ENCODE measurements at places on chromosomes 5 and 9.

- DNase-seq = no peak
These were observed 15.6 kb downstream of the CIZ1 start for GRCh38 chr9:128175726-128176125.

GRCh38 chr9:99357575-99357974 is 135.5 kb downstream of the SEC61B start:
- DNase-seq = peak; percentile 97

- no peak for DNase-seq
These were observed 813.8 kb upstream of the DMAC1 start for GRCh38 chr9:8613346-8613825.

GRCh38 chr5:33857037-33857436 is 34.8 kb downstream of the ADAMTS12 start:
- DNase-seq = no peak

DNA sequence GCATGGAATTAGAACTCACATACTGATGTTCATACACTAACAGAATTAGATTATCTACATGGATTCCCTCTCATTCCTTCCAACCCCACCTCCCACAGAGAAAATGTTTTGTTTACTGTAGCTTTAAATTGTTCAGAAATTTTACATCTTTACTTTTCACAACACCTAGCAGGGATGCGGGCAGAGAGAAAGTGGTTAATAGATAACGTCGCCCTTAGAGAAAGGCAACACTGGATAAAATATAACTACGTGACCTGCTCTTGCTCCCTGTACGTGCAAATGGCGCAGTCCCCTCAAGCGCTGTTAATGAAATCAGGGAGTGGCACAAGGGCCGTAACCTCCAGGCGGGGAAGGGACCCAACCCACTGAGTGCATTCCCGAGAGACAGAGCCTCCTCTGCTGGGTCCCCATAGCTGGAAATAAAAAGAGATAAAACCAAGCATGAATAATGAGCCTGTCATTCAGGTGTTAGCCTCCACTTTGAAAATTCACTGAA is 125.3 kb upstream of the DAPK1 start:
- DNase-seq = no peak

DNA sequence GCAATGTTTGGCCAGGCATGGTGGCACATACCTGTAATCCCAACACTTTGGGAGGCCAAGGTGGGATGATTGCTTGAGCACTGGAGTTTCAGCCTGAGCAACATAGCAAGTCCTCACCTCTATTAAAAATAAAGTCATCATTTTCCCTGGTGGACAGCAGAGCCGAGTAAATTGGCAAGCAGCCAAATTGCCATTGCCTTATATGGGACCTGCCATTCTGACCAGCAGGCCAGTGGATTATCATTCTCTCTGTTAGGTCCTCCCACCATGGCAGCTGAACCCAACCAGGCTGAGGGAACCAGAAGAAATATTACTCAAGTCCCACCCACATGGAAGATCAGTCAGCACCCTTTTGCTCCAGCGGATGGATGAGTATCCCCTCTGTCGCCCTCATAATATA is 1829.9 kb downstream of the EFNA5 start:
- no peak for DNase-seq

- no peak for DNase-seq
These were observed 2.4 kb downstream of the CKMT2 start for GRCh38 chr5:81235287-81236072.

DNA sequence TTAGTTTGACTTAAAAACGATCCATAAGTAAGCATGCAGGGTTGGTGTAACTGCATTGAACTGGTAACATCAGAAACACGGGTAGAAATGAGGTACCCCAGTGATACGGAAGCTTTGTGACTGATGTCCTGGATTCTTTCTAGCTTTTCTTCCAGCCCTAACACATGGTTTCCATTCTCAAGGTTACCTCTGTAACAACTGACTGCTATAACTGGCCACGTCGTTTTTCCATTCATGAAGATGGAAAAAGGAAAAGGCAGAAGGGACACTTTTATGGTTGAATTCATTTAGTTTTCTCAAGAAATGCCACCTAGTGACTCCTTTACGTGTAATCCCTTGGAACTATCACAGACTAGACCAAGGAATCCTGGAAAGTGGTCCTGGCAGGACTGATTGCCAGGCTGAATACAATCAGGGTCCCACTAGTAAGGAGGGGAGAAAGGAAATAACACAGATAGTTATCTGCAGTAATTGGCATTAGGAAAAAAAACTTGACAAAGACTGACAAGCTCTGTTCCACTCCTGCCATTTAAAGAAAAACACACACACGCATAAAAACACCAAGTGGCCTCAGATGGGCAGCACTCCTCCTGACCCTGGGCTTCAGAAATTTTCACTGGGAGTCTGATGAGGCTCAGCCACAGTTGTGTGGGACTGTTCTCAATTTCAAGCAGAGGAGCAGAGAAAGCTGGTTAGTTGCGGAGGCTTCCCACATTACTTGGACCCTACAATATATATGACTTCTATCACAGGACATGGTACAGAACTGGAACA is 77.5 kb upstream of the ZNF169 start:
- no peak for DNase-seq

DNA sequence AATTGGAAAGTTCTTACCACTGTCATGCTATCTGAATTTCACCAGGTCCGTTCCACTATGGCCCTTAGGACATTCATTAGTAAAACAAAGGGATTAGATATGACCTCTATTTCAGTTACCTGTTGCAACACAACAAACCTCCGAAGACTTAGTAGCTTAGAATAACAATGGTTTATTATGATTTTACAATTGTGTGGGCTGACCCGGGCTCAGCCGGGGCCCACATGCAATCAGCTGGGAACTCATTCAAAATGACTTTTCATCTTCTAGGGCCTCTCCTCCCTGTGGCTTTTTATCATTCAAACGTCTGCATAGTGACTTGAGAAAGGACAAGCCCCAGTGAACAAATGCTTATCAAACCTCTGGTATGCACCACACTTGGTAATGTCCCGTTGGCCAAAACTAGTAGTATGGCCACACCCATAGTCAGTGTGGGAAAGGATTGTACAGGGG is 2.3 kb upstream of the FBXW11 start:
- no peak for DNase-seq

GRCh38 chr9:107874591-107875369 is 385.2 kb upstream of the KLF4 start:
- peak; percentile 60 for DNase-seq

- DNase-seq = no peak
These were observed 66.0 kb upstream of the PITX1 start for GRCh38 chr5:135100011-135100410.

- no peak for DNase-seq
These were observed 3.2 kb downstream of the WDR5 start for GRCh38 chr9:134139081-134139480.

- no peak for DNase-seq
These were observed 598.4 kb downstream of the ACTL7B start for GRCh38 chr9:108257382-108257781.

GRCh38 chr5:99102073-99102697 is 173.4 kb upstream of the CHD1 start:
- DNase-seq = no peak

DNA sequence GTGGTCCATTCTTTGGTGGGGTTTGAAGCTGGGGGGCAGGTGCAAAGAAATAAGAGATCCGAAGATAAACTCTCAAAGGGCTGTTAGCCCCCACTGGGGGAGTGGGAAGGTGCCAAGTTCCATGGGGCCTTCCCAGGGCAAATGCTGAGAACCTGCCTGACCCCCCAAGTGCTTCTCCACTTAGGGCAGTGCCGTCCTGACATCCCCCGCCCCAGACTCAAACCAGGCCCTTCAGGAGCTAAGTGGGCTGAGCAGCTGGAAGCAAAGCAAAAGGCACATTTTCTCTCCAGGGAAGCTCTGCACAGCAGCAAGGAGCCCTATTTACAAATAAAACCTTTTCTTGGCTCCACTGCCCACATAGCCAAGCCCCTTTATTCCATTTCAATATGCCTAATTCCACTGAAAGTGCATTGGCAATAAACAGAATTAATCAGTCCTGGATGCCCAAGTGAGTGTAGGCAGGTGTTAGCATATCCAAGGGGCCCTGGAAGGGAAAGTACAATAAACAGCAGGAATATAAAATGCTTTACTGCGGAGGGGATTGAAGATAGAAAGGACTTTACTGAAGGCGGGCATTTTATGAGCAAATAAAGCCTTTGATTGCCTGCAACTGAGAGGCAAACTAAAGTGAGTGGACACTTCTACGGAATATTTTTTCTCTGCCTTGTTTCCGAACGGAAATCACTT is 44.6 kb downstream of the WHRN start:
- no peak for DNase-seq

- no peak for DNase-seq
These were observed 80.2 kb downstream of the PLAC8L1 start for GRCh38 chr5:146025114-146025680.

GRCh38 chr5:89572696-89573095 is 689.7 kb upstream of the MEF2C start:
- no peak for DNase-seq

- no peak for DNase-seq
These were observed 150.8 kb downstream of the GRIA1 start for GRCh38 chr5:153641183-153641688.

DNA sequence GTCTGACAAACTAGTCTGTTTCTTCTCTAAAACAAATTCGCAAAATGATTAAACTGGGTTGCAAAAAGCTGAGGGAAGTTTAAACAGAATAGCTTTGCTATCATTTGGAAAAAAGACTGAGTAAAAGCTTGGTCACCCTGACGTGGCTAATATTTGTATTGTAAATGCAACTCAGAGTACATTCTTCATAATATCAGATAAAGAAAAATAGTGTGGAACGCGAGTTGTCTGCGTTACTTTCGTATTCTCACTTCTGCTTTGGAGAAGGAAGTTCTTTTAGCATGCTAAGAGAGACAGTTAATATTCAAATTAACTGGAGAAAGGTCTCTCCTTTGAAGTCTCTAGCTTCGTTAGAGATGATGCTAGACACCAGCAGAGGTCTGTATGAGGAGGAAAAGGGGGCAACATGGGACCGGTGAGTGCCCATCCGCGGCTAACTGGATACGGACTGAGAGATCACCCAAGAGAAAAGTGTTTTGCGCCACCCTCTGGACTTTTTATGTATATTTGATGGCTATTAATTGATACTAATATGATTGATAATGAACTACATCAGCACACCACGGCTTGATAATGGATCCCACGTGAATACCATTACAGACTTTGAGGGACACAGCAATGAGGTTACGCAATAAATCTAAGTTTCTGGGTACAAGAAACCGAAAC is 2.9 kb upstream of the CNTRL start:
- DNase-seq = peak; percentile 60

DNA sequence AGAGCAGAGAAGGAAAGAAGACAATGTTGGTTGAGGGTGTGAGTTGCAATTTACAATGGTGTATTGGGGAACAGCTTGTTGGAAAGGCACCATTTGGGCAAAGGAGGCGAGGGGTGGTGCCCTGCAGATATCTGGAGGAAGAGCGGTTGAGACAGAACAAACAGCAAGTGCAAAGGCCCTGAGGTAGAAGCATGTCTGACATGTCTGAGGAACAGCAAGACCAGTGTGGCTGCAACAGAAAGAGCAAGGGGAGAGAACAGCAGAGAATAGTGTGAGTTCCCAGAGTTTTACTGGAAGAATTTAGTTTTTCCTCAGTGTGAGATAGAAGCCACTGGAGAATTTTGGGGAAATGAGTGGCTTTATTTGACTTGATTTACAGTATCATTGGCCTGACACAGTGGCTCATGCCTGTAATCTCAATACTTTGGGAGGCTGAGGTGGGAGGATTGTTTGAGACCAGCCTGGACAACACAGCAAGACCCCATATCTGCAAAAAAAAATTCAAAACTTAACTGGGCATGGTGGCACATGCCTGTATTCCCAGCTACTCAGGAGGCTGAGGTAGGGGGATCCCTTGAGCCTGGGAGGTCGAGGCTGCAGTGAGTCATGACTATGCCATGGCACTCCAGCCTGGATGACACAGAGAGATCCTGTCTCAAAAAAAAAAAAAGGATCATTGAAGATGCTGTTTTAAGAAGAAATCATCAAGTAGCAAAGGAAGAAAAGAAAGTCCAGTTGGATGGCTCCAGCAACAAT is 13.6 kb downstream of the CMBL start:
- DNase-seq = no peak

- peak; percentile 63 for DNase-seq
These were observed 6.1 kb upstream of the AFAP1L1 start for GRCh38 chr5:149265597-149265996.

- no peak for DNase-seq
These were observed 280.3 kb upstream of the CDH9 start for GRCh38 chr5:27318701-27319100.

- no peak for DNase-seq
These were observed 149.5 kb downstream of the HSPA4 start for GRCh38 chr5:133201310-133201709.

GRCh38 chr5:175274171-175274570 is 169.8 kb downstream of the DRD1 start:
- DNase-seq = no peak

GRCh38 chr5:161047024-161047423 is 195.0 kb upstream of the ATP10B start:
- DNase-seq = no peak

DNA sequence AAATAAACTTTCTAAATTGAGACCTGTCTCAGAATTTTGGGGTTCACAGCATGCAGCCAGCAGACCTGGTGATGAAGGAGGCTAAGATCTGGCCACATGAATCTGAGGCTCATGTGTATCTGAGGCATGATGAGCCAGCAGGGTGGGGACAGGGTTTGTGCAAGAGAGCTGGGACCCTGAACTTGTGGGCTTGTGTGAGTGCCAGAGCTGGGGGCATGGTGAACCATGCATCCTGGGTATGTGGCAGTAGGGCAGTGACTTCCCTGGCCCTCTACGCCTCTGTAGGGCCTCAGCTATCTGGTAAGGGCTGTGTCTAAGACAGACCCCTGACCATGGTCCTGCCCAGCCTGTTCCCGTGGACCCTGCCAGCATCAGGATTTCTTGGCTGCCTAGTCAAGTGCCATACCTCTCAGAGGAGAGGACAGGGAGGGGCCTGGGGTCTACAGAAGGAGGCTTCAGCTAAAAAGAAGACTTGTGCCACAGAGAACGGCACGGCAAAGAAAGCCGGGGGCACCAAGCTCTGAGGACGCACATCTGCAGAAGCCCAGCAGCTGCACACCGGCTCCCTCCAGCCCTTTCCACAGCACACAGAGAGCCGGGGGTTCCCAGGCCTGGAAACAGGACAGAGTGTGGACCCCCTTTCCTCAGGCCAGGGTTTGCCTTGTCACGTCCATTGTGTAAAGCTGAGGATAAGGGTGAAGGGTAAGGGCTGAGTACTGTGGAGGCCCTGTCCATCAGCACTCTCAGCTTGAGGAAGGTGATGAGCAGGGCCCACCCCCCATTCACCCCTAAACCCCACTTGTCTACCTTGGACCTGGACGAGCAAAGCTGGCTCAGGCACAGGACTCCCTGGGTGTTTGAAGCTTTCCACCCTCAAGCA is 130.1 kb downstream of the MRPL36 start:
- no peak for DNase-seq

- DNase-seq = no peak
These were observed 32.6 kb upstream of the IRX4 start for GRCh38 chr5:1915316-1915715.

Measured in inflammatory macrophage treated with lipopolysaccharide for 1 hour (primary cell).